ENCODE measurements at places on chromosomes 13 and 19.

- DNase-seq: no peak
Observed at GRCh38 chr13:27639186-27639585, 17.5 kb downstream of the POLR1D start.

GRCh38 chr19:37987356-37988332, 80.6 kb downstream of the SIPA1L3 start:
- DNase-seq: no peak

DNA sequence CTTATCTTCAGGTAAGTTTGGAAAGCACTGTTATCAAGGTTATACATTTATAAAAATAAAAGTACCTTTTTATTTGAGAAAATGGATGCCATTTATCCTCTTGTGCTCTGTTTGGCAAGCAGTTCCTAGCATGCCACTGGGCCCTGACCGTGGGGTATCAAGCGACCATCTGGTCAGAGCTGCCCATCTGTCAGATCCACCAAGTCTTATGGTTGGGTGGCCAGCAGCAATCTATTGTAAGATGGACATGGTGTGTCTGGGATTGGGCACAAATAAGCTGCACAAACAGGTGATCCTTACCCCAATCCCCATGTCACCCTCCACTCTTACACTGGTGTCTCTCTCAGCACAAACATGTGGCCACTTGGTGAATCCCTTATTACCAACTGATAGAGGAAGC, 178.5 kb downstream of the DLEU7 start:
- DNase-seq: no peak

GRCh38 chr19:18291019-18291524, 9.7 kb upstream of the JUND start:
- no peak for DNase-seq

DNA sequence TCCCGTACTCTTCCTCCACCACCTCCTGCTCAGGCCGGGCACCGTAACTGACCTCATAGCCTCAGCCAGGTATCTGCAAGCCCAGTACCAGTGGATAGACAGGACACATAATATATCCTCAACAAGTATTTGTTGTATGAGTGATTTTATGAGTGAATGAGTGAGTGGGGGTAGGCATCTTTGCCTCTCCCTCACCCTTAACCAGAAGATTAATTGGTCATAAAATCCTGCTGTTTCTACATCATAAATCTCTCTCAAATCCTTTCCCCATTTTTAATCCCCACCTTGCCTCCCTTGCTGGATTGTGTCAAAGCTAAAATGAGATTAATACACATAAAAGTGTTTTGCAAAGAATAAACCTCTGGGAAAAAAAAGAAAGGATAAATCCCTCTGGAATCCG, 44.4 kb upstream of the HMGB1 start:
- DNase-seq: no peak

DNA sequence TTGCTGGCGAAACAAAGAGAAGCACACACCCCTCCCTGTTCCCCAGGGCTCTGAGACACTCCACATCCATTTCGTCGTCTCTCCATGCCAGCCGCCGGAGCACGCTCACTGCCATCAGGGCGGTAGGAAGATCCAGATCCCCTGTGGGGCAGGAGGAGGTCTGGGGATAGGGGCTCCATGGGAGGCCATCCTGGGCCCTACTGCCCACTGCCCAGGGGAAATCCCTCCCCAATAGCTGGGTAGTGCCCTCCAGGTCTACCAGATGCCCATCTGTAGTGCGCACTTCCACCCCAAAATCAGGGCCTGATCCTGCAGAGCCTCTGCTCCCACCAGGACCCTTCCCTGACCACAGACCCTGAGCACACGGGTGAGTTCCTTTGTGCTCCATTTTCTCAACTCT, 80.3 kb downstream of the EFNB2 start:
- DNase-seq: no peak

DNA sequence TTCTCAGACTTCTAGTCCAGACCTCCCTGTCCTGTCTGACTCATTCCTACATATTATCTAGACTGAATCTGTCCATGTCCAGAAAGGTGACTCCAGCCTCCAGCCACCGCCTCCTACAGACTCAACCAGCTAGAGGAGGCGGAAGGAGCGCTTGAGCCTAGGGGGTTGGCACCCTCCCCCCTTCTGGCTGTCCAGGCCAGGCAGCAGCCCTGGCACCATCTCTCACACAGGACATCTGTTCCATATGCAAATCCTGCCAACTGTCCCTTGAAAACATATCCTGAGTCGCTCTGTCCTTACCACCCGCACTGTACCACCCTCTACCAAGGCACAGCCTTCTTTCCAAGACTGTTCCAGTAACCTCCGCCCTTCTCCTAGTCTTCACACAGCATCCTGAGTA, 150.7 kb upstream of the WASF3 start:
- DNase-seq: no peak

GRCh38 chr13:51638216-51638871, 54.1 kb downstream of the WDFY2 start:
- DNase-seq: no peak

DNA sequence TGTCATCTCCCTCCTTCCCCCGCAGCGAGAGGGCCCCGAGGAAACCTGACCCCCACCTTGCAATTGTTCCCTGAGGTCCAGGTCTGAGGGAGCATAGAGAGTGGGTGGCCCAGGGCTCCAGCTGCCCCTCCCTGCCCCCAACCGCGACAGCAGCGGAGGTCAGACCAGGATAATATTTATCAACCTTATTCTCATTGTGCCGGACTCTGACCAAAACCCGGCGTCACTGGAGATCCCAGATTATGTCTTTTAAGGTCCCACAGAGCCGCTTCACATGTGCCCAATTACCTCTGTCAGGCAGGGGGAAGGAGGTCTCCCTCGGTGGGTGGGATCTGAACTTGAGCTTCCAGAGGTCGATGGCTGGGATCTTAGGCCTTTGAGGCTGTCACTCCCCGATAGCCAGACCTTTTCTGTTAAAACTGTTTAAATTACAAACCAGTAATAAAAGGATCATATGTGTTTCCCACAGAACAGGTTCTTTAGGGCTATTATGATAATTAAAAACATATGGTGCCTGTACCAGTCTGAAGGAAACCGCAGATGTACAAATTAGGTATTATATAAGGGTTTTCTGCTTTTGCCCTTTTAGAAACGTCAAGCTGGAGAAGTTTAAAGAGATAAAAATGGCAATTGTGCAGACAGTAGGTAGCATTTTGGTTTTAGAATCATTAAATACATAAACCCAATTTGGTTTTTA, 195.5 kb downstream of the ZNF536 start:
- no peak for DNase-seq

DNA sequence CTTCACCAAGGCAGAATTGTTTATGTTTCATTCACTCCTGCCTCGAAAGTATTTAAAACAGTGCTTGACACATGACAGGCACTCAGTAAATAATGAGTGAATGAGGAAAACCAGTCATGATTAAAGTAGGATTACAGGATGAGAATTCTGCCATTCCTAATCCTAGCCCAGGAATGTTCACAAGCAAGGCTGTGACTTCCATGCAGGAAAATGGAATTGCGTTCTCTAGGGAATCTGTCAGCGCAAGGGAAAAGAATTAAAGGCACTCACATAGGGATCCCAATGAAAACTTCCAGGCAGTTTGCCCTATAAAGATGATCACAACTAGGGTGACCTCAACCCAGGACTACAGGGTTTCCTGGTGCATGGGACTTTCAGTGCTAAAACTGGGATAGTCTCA, 143.4 kb downstream of the CYSLTR2 start:
- no peak for DNase-seq

DNA sequence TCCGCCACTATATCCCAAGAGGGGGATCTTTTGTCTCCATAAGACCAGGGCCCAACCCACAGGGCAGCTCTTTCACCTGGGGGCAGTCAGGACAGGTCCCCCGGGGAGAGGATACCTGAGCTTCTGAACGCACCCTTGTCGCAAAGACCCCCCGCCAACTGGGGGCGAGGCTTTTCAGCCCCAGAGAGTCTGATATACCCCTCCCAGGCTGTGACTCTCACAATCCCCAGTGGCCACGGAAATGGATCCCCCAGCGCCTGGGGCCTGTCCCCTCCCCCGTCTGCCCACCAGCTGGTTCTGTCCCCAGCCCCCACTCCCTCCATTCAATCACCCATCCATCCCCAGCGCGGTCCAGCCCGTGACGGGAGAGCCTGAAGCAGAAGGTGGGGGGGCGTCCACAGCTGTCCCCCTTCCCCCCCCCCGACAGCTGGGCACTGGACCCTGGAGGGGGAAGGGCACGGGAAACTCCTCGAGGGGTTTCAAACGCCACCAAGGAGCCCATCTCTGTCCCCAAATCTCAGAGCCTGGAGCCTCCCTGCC, 823 bp downstream of the DOCK6 start:
- no peak for DNase-seq

DNA sequence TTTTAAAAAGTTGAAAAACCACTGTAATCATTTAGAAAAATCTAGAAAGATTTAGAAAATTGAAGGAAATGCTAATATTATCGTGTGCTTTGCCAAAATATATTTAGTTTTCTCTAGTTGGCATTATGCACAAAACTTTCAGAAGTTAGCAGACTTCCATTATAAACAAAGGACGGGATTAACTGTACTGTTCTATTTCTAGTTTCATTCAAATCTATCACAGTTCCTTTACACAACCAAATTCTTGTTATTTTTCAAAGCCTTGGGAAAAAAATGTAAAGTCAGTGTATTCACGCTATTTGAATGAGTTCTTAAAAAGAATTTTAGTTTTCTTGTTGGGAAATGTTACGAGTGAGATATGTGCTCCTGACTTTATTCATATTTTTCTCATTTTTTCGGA, 277.8 kb downstream of the LMO7 start:
- no peak for DNase-seq

GRCh38 chr19:33778089-33778791, 18.4 kb upstream of the KCTD15 start:
- peak; percentile 68 for DNase-seq

DNA sequence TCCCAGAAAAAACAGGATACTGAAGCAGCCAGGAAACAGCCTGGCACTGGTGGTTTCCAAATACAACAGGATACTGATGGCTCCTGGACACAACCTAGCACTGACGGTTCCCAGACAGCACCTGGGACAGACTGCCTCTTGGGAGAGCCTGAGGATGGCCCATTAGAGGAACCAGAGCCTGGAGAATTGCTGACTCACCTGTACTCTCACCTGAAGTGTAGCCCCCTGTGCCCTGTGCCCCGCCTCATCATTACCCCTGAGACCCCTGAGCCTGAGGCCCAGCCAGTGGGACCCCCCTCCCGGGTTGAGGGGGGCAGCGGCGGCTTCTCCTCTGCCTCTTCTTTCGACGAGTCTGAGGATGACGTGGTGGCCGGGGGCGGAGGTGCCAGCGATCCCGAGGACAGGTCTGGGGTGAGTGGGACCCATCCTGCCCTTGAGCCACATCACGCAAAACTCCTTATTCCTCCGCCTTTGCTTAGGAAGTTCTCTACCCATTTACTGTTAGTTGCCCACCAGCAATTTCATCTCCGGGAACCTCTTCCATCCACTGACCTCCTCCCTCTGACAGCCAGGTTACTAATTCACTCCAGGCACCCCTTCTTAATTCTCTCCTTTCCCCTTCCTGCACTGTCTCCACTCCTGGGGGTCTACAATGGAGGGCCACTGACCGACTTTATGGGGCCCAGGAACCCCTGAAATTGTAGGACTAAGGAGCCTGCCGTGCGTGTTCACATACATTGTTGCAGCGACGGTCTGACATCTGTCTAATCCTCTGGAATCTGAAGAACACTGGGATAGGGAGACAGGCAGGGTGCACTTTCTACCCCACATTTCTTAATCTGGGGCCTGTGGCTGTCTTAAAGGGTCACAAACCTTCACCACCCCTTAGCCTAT, 1.2 kb downstream of the ITPKC start:
- DNase-seq: no peak

- DNase-seq: no peak
Observed at GRCh38 chr13:25420161-25420560, 48.4 kb downstream of the ATP8A2 start.

- no peak for DNase-seq
Observed at GRCh38 chr13:91368101-91368500, 20.6 kb downstream of the MIR17HG start.

- no peak for DNase-seq
Observed at GRCh38 chr19:29983568-29983967, 41.5 kb downstream of the URI1 start.

- DNase-seq: no peak
Observed at GRCh38 chr13:109989686-109990085, 203.3 kb upstream of the IRS2 start.

DNA sequence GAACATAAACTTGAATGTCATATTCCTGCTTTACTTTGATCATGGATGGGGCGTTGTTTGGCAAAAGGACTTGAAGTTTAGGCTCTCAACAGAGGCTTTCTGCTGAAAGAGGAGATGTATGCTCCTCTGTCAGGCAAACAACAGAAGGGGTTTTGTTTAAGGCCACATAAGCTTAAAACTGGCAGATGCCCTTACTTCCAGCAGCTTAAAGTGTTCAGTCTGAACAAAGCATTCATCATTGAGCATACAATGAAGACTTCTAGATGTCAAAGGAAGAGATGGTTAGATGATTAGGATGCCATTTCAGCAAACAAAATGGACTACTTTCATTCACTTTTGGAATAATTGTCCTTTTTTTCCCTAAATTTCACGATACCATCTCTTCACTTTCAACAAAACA, 484.5 kb downstream of the SLITRK6 start:
- no peak for DNase-seq

- peak; percentile 37 for DNase-seq
Observed at GRCh38 chr19:6693681-6694080, 23.7 kb upstream of the TNFSF14 start.

- DNase-seq: no peak
Observed at GRCh38 chr19:19820774-19821320, 703 bp downstream of the ZNF506 start.

- DNase-seq: no peak
Observed at GRCh38 chr19:6229951-6230712, 49.6 kb downstream of the MLLT1 start.

GRCh38 chr19:34375598-34375997, 10.6 kb downstream of the GPI start:
- DNase-seq: no peak

- DNase-seq: no peak
Observed at GRCh38 chr13:75073786-75074185, 408.2 kb downstream of the TBC1D4 start.

- peak; percentile 2 for DNase-seq
Observed at GRCh38 chr13:34161931-34162543, 344.1 kb downstream of the RFC3 start.

DNA sequence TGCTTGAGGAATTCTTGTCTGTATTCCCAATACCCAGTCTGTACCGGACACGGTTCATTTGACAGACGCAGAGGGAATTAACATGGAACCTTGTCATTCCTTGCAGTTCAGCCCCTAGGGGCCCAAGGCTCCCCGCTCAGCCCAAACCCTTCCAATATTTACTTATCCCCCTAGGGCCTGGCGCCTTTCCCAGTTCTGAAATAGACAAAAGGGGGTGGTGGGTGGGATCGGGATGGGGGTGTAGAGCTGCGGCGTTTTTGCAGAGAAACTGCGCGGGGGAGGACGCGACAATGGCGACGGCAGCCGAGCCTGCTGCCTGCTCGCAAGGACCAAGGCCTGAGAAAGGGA, 583 bp downstream of the AKAP8L start:
- no peak for DNase-seq

GRCh38 chr13:37143911-37144310, 38.4 kb upstream of the CSNK1A1L start:
- DNase-seq: no peak
